ENCODE measurements at places on chromosomes 12 and 14.
A peak's percentile ranks its signal among the peaks of the same experiment; 100 is the strongest.

- DNase-seq, result no peak
These were observed 465 bp upstream of the FGD4 start for GRCh38 chr12:32398816-32399369.

DNA sequence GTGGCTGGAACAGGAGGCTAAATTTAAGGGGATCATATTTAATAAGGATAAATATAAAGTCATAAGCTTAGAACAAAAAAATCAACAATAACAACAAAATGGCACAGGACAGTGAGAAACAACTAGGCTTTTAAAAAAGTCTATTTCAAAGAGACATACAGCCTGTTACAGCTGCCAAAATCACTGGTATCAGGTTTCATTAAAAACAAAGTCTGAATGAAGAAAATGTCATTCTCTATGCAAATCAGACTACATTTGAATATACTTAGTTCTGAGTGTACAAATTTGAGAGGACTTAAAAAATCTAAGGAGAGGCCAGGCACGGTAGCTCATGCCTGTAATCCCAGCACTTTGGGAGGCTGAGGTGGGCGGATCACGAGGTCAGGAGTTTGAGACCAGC is 44.0 kb downstream of the TFCP2 start:
- no peak for DNase-seq

DNA sequence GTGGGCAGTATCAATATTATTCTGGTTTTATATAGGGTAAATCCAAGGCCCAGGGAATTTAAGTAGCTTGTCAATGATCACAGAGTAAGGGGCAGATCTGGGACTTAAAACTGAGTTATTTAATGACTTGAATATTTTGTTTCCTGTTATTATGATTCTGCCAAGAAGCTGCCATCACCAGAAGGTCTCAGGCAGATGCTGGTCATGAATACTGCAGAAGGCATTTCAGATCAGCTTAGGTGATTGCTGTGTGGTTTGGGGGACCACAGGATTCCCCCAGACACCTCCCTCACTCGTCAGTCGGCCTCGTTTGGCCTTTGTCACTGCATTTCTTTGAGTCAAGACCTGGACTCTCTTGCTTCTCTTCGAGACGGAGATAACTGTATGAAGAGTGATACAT is 47.7 kb upstream of the EVL start:
- DNase-seq, result no peak

GRCh38 chr12:128823216-128823915 is 392 bp downstream of the SLC15A4 start:
- DNase-seq, result peak; percentile 44

GRCh38 chr12:128612150-128612850 is 211.5 kb downstream of the SLC15A4 start:
- no peak for DNase-seq

DNA sequence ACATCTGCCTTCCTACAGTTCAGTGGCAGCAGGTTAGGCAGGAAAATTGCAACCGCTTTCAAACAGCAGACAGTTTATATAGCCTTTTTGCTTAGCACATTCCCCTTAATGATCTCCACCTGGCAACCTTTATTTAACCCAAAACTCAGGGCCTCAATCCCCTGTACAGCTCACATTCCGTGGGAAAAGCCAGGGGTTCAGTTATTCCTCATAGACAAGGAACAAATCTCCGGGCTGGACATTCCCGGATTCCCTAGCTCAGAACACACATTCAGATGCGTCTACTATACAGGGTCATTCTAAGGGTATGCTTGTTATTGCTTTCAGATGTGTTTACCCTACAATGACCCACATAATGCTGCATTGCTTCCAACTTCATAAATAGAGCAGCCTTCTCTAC is 73.8 kb upstream of the DCN start:
- DNase-seq, result no peak

DNA sequence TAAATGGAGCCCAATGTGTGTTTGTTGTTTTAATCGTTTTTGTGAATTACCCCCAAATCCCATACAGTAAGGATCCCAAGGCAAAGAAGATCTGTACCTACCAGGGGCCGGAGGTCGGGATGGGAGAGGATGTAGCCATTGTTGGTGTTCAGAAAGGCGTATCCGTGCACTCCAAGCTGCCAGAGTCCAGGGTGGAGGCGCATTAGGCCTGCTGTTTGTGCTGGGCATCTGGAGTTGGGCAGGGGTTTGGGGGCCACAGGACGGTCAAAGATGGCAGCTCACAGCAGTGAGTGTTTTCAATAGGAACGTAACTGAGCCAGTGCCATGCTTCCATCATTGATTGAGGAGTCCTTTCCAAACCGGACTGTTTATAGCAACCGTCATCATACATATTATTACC is 40.2 kb downstream of the CACNA2D4 start:
- DNase-seq, result no peak

DNA sequence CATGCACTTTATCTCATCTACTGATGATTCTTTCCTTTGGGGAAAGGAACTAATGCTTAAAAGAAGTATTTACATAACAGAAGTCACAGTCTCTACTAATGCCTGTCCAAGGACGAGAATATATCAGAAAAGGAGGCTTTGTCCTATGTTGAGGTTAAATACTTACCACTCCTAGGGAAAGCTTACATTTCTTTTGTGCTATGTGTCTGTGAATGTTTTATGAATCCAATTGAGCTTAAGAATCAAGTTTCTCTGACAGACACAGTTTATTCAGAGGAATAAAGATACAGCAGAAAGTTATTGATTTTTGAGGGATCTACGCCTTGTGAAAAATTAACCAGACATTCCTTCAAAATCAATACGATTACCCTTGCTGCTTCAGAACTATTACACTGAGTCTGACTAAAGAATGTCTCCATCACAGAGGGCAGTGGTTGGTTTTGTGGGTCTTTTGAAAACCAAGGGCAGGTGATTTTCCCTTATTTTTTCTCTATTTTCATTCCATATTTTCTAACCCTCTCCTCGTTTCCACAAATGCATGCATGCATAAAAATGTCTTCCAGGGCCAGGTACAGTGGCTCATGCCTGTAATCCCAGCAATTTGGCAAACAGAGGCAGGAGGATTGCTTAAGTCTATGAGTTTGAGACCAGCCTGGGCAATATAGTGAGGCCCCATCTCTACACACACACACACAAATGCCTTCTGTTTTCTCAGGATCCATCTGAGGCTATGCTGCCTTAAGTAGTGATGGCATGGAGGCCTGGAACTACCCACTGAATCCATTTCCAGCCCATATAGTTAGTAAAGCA is 1095.1 kb downstream of the GALC start:
- DNase-seq, result no peak

Data from GM13977 (cell line).